ENCODE measurements at places on chromosomes 1 and 21. TPM values are rescaled to one million over a fixed set of nuclear protein-coding genes. Genes with fewer than 3 reads are reported as not detected.
A peak's percentile ranks its signal among the peaks of the same experiment; 100 is the strongest.

The DENND4B gene
- 34.6 TPM for polyA plus RNA-seq

The AMY2A gene
- 0.63 TPM for polyA plus RNA-seq

The NHLH1 gene
- polyA plus RNA-seq = not detected

The SLC45A3 gene
- polyA plus RNA-seq = 3.0 TPM

DNA sequence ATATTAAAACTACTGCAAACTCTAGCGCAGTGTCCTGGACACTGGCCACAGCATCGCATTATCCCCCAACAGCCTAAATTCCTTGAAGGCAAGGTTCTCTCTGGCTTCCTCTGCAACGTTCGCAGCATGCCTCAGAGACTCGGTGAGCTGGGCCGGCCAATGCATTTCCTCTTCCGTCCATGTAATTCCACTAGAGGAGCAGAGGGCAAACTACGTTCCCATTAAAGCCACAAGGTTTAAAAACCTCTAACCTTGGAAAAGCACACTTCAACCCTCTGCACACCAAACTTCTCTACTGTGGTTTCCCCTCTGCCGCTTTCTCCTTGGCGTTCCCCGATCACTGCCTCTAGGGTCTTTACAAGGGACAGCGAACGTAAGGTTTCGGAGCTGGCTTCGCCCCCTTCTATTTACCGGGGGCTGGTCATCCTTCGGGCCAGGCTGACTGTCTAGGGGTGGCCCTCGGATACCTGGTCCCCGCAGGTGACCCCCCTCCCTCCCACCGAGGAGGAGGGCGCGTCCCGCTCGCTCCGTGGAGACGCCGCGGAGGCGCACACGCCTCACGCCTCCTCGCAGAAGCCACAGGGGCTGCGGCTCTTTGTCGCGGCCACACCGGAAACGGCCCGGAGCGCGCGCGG, 456 bp upstream of the SMYD2 start:
- peak; percentile 54 for DNase-seq

DNA sequence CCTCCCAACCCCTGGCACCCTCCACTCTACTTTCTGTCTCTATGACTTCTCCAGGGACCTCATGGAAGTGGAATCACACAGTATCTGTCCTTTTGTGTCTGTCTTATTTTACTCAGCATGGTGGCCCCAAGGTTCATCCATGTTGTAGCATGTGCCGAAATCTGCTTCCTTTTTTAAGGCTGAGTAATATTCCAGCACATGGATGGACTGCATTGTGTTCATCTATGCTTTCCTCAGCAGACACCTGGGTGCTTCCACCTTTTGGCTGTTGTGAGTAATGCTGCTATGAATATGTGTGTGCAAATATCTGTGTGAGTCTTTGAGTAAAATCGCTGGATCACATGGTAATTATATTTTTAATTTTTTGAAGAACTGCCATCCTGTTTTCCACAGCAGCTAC, 1.6 kb upstream of the PFKL start:
- no peak for DNase-seq

GRCh38 chr1:91546301-91546581, 45.6 kb downstream of the CDC7 start:
- no peak for DNase-seq

DNA sequence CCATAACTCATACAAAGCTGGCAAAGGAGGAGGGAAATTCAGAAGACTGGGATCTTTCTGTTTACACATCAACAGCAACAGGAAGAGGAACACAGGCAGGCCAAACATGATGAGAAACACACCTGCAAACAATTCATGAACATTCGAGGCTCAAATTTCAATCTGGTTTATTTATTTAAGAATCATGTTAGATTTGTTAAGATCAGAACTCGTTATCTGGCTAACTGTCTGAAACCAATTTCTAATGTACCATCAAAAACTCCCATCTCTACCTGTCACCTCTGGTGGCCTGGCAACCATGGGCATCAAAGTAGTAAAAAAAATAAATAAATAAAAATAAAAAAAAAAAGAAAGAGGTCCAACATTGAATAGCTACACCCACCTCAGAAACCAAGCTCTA, 9.8 kb downstream of the LBR start:
- DNase-seq = no peak

DNA sequence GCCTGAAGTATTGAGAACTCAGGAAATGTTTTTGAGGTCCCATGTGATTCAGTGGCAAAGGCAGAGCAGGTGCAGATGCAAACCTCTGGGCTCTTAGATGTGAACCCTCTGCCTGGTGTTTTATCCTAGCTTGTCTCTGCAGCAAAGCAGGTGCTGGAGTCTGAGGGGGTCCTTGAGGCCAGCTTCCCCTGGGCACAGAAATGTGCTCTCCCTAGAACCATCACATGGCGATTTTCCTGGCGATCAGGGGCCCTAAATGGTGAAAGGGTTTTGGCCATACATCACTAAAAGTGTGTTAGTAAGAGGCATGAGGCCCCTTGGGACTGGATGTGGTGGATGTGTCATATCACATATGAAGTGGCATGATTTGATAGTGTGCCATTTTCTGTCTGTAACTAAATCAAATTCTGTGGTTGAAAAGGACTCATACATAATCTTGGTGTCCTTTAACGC, 144.8 kb downstream of the ST6GALNAC3 start:
- no peak for DNase-seq

DNA sequence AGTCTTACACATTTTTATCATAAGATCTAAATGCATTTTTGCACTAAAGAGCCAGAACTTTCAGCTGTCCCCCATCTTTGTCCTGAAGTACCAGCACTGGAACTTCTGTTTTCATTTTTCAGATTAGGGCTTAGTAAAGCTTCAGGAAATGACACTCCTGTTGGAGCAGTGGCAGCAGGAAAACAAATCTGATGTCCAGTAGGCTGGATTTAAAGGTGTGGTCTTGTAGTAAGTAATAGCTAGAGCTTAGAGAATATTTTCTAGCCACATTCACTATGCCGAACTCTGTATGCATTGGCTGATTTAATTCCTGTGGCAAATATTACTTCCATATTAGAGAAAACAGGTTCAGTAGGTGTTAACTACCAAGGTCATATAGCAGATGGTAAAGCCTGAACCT, 103.6 kb downstream of the PTBP2 start:
- no peak for DNase-seq
